Stimulated activated CD4-positive, alpha-beta T cell treated with anti-CD3 and anti-CD28 coated beads, Interleukin-1b, Interleukin-23, amount 100 ng/mL, for 1 hour (primary cell): ENCODE measurements at places on chromosomes 11 and 22.

- no peak for DNase-seq
These were observed 35.6 kb upstream of the TCF20 start for GRCh38 chr22:42306010-42306409.

- no peak for DNase-seq
These were observed 84.2 kb downstream of the FBXO7 start for GRCh38 chr22:32558681-32559355.

DNA sequence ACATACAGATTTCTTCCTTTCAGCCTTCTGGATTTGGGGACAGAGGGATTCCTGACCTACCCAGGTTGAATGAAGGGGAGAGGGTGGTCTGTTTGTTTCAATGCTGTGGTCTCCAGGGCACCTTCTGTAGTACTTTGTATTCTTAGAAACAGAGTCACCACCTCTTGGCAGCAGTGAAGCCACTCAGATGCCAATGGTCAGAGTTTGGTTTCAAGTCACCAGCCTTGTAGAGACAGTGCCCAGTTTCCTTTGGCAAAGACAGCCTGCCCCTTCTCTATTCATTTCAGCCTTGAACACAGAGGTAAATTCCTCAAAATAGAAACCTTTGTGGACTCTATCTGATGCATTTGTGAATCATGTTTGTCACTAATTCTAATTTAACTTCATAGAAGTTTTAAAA lies 111.7 kb upstream of the RASSF10 start:
- DNase-seq: no peak

GRCh38 chr11:45258982-45259530 lies 27.1 kb downstream of the SYT13 start:
- DNase-seq: no peak

- no peak for DNase-seq
These were observed 18.5 kb downstream of the CABP7 start for GRCh38 chr22:29738118-29738815.

DNA sequence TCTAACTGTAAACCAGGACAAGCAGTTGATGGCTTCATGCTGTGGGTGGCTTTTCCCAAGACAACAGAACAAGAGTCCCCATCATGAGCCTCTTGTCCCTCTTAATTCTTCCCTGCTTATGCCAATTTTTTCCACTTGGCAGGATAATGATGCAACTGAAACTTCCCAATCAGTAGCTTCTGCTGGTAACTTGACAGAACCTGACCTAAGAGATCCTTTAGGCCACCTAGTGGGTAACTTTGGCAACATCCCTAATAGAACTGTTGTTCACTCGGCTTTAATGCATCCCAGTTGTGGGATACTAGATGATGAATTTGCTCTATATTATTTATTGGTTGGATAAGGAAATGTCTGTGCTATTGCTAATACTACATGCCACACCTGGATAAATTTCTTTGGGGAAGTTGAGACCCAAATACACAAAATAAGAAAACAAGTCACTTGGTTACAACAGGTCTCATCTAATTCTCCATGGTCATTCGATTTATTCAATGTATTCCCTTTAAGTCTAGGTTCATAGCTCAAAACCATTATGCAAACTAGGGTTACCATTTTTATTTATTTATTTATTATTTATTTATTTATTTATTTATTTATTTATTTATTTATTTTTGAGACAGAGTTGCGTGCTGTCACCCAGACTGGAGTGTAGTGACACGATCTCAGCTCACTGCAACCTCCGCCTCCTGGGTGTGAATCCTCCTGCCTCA lies 41.4 kb upstream of the NFAM1 start:
- no peak for DNase-seq

- no peak for DNase-seq
These were observed 43.2 kb upstream of the E2F8 start for GRCh38 chr11:19283991-19284390.

DNA sequence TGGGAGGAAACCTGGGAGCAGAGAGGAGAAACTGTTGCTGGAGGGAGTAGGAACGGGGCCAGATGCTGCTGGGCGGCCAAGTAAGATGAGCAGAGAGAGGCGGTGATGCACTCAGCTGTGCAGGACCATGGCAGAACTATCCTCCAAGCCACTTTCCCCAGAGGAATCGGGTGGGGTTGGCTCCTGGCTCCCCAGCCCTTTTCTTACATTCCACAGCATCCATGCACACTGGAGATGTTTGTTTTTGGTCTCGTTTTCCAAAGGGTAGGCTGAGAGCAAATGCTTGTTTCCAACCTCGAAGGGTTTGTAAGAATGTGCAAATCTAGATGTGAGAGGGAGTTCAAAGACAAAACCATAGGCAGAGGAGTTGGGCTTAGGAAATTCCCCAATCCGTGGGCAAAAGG lies 73.2 kb downstream of the DBX1 start:
- no peak for DNase-seq

- DNase-seq: no peak
These were observed 3.4 kb upstream of the OR4C6 start for GRCh38 chr11:55658608-55659007.

GRCh38 chr11:35953081-35953760 lies 9.4 kb downstream of the LDLRAD3 start:
- no peak for DNase-seq

DNA sequence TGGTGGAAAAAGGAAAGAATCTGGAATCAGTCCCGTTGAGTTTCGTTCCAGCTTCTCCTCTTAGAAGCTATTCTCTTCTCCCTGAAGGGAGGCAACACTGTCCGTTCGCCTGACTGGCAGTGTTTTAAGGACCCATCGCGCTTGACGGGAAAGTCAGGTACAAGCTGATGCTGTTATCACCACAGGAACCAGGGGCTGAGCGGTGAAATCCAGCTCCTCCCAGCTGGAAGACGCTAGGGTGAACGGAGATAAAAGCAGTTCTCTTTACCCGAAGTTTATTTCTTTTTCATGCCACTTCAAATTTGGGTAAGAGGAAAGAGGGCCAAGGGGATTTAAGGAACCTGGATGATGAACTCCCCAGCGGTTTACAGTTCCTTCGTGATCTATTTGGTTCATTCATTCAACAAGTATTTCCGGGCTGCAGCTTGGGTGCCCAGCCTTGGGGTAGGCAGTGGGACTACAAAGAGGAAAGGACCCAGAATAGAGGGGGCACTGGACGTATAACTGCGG lies 551 bp upstream of the DEUP1 start:
- no peak for DNase-seq

DNA sequence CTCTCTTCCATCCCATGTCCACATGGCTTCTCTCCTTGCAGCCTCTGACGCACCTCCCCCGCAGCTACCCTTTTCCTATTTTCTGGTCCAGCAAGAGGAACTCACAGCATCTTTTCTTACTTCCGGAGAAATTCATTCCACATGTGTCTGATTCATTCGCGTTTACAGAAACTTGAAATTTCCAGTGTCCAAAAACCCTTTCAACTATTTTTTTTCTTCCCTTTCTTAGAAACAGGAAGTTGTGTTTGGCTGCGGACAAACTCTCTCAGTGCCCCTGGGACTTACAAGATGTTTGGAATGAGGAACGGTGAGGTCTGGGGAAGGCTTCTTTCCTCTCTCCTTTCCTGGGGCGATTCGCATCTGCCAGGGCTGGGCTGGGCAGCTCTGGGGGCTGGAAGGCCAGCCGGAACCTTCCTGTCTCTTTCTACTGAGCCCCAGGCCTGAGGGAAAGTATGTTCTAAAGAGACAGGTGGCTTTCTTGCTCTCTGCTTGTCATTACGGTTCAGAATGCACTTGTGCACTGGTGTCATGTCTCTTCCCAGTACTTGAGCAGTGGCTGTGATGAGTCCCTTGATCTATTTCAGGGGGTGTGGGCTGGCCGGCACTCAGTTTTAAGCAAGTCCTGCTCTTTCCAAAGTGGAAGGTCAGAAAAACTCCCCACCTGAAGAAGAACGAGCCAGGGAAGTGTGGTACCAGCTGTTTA lies 27.5 kb downstream of the ADAMTS8 start:
- no peak for DNase-seq

DNA sequence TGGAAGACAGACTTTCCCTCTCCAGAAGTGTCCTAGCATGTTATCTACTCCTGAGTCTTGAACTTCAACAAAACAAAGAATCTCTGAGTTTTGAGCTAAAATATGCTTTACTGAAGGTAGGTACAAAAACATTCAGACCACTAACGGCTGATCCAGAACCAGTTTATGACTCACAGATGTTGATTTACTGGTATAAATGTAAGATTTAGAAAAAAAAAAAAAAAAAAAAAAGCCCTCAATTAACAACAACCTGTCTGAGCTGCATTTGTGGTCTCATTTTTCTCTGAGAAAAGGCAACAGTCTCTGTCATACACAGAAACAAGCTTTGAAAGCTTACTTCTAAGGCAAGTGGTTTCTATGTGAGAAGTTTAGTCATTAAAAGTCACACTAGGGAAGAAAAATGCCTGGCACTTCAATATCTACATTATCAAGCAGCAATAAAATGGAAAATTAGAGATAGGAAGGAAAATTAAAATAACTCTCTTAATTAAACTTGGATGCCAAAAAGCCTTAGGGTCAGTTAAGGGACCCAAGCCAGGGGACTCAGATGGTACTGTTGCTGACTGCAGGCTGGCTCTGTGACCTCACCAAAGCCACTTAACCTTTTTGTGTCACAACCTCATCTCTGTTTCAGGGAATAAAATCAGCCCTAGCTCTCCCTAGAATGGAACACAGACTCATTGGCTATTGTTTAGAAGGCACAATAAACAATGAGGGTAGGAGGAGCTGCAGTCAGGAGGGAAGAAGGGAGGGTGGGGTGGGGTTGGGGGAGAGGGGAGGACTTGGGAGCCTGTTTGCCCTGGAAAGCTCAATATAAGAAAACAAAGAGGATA lies 61.7 kb downstream of the ETS1 start:
- DNase-seq: no peak

- no peak for DNase-seq
These were observed 7.3 kb upstream of the FUT4 start for GRCh38 chr11:94536386-94536785.

DNA sequence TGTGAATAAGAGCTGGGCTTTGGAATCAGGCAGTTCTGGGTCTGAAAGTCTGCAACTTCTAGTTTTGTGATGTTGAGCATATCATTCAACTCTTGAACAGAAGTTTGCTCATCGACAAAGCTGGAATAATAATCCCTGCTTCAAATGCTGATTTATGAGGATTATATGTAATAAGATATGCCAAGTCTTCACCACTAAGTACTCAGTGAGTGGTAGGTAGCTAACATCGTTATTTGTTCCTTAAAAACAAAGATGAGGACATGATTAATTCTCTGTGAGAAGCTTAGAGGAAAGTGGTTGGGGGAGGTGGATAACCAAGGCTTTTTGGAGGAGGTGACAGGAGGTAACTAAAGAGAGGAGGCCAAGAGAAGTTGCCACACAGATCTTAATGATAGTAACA lies 96.5 kb downstream of the ME3 start:
- no peak for DNase-seq

DNA sequence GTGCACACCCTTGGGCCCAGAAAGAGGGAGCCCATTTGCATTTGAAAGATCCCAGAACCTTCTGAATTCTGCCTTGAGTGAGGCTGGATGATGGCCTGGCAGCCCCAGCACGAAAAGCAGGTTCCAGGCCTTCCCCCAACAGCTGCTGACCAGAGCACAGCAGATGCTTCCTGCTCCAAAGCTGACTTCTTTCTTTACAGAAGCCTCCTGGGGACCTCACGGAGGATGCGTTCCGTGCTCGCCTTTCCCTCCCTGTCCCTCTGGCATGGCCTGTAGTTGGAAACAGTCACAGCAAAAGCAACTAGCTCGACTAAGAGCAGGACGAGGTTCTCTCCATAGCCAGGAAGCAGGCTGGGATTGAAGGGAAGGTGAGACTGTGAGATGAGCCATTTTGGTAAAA lies 107.7 kb upstream of the B3GAT1 start:
- DNase-seq: no peak

GRCh38 chr11:94922321-94923003 lies 50.9 kb downstream of the CWC15 start:
- DNase-seq: no peak

DNA sequence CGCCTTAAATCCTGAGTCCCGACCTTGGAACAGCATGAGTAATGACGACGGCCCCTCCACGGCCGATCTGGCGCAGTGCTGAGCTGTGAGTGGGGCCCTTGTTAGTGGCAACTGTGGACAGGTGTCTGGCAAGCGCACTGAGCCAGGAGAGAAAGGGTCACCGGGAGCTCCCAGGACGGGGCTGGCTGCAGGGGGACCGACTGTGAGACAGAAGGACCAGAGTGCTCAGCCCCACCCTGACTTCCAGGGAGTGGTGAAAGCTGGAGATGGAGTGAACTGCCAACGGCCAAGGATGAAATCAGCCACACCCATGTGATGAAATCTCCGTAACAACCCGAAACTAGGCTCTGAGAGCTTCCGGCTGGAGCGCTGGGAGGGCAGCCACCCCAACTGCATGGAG lies 228.6 kb downstream of the BRD1 start:
- DNase-seq: no peak

GRCh38 chr22:39623603-39624500 lies 53.3 kb downstream of the CACNA1I start:
- no peak for DNase-seq

DNA sequence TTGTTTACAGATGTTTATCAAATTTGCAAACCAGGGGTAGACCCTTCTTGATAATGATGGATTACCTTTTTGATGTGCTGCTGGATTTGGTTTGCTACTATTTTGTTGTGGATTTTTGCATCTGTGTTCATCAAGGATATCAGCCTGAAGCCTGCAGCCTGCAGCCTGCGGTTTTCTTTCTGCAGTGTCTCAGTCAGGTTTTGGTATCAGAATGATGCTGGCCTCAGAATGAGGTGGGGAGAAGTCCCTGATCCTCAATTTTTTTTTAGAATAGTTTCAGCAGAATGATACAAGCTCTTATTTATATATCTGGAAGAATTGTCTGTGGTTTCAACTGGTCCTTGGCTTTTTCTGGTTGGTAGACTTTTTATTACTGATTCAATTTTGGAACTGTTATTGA lies 19.7 kb upstream of the RAB38 start:
- no peak for DNase-seq

DNA sequence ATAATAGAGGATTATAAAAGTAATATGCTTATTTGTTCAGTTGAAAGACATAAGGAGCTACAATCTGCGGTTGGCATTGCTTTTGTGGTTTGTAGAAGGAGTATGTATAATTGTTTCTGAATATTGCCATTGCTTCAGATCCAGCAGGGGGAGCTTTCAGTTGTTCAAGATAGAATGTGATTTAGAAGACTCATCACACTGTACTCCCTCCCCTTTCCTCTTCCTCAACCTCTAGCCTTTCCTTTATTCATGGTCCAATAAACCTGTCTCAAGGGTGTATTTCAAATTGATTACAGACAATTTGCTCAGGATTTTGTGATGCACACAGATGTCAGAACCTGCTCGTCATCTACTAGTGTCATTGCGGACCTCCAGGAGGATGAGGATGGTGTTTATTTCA lies 9.8 kb downstream of the PRMT3 start:
- DNase-seq: no peak

DNA sequence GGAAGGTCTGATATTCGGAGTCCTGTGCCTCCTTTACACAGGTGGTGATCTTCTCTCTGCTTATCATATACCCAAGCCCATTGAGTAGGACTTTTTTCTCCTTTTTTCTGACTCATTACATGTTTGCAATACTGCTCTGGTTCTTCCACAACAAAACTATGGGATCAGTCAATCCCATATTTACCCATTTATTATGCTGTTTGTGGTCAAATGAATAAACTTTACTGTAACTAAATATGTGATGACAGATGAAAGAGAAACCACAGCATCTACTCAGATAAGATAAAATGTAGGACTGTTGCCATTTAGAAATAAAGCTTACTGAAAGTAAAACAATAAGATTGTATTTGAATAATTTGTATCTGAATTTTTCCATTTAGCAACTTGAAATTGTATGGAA lies 958.7 kb upstream of the FAT3 start:
- no peak for DNase-seq

GRCh38 chr22:17647991-17648390 lies 9.4 kb downstream of the BCL2L13 start:
- no peak for DNase-seq
